Spinal cord (tissue), 10 donors: ENCODE measurements at places on chromosomes 5 and 9. TPM values are rescaled to one million over a fixed set of nuclear protein-coding genes. Genes with fewer than 3 reads are reported as not detected.

PRSS3 gene
- 3.0 TPM for total RNA-seq

PCDHA9 gene
- total RNA-seq = 1.2 TPM

SLC2A6 gene
- total RNA-seq = 5.7 TPM

IL7R gene
- total RNA-seq = 1.3 TPM

PCDHGB3 gene
- 8.3 TPM for total RNA-seq

GDF9 gene
- 0.69 TPM for total RNA-seq

SLCO6A1 gene
- not detected for total RNA-seq

CTSL gene
- 467 TPM for total RNA-seq

PCDHGA10 gene
- total RNA-seq = 12.4 TPM

INSL4 gene
- not detected for total RNA-seq

CYLC2 gene
- total RNA-seq = not detected

GLRX gene
- 17.6 TPM for total RNA-seq

ANKRD34B gene
- total RNA-seq = 2.7 TPM

MUSK gene
- 3.4 TPM for total RNA-seq

ADGRD2 gene
- 0.50 TPM for total RNA-seq

HACD4 gene
- total RNA-seq = 4.1 TPM

KIF4B gene
- total RNA-seq = 0.11 TPM

PCDHB3 gene
- 2.7 TPM for total RNA-seq

SLC45A2 gene
- 0.39 TPM for total RNA-seq

PCDHGA2 gene
- 8.9 TPM for total RNA-seq

NR5A1 gene
- 0.11 TPM for total RNA-seq

HCN1 gene
- 16.7 TPM for total RNA-seq

GRIN1 gene
- total RNA-seq = 16.2 TPM

TICAM2 gene
- total RNA-seq = 2.3 TPM

CDX1 gene
- 0.28 TPM for total RNA-seq

ZBED3 gene
- total RNA-seq = 3.9 TPM

RPS23 gene
- total RNA-seq = 3,154 TPM

CARTPT gene
- 17.0 TPM for total RNA-seq

SH3PXD2B gene
- total RNA-seq = 25.6 TPM

RNF130 gene
- 92.7 TPM for total RNA-seq

IL31RA gene
- total RNA-seq = 0.17 TPM

FAM114A2 gene
- total RNA-seq = 54.3 TPM

IFNA2 gene
- not detected for total RNA-seq

FBP1 gene
- total RNA-seq = 1.8 TPM

CCL28 gene
- total RNA-seq = 6.1 TPM

PCSK1 gene
- 2.4 TPM for total RNA-seq

HSPB3 gene
- 0.33 TPM for total RNA-seq

CCL27 gene
- 0.66 TPM for total RNA-seq

ARRDC3 gene
- 234 TPM for total RNA-seq

GPR150 gene
- 0.50 TPM for total RNA-seq

RNF180 gene
- total RNA-seq = 16.6 TPM

ANKDD1B gene
- 1.7 TPM for total RNA-seq

SPINK7 gene
- total RNA-seq = not detected

IL4 gene
- total RNA-seq = not detected

CRHBP gene
- 1.0 TPM for total RNA-seq

ARL14EPL gene
- not detected for total RNA-seq

MYMK gene
- total RNA-seq = not detected

FAT2 gene
- total RNA-seq = 32.6 TPM

C5orf58 gene
- not detected for total RNA-seq

TPPP gene
- total RNA-seq = 27.9 TPM

SLC36A3 gene
- not detected for total RNA-seq

AK6 gene
- 43.1 TPM for total RNA-seq

SHISAL2B gene
- 0.30 TPM for total RNA-seq

ZMYND19 gene
- total RNA-seq = 10.2 TPM

PDCD1LG2 gene
- 0.22 TPM for total RNA-seq

SARDH gene
- total RNA-seq = 7.4 TPM
